Iris pigment epithelial cell (primary cell): ENCODE measurements at places on chromosomes 5 and 9.

- DNase-seq, result no peak
Measured at GRCh38 chr5:23484096-23484495, 23.3 kb upstream of the PRDM9 start.

GRCh38 chr5:66655395-66656324, 59.5 kb downstream of the MAST4 start:
- peak; percentile 16 for DNase-seq

- DNase-seq, result peak; percentile 89
Measured at GRCh38 chr5:69276422-69277174, 41.9 kb downstream of the CDK7 start.

GRCh38 chr9:112283582-112284253, 49.7 kb downstream of the PTBP3 start:
- no peak for DNase-seq

GRCh38 chr5:159469496-159470372, 139.4 kb upstream of the IL12B start:
- peak; percentile 45 for DNase-seq

DNA sequence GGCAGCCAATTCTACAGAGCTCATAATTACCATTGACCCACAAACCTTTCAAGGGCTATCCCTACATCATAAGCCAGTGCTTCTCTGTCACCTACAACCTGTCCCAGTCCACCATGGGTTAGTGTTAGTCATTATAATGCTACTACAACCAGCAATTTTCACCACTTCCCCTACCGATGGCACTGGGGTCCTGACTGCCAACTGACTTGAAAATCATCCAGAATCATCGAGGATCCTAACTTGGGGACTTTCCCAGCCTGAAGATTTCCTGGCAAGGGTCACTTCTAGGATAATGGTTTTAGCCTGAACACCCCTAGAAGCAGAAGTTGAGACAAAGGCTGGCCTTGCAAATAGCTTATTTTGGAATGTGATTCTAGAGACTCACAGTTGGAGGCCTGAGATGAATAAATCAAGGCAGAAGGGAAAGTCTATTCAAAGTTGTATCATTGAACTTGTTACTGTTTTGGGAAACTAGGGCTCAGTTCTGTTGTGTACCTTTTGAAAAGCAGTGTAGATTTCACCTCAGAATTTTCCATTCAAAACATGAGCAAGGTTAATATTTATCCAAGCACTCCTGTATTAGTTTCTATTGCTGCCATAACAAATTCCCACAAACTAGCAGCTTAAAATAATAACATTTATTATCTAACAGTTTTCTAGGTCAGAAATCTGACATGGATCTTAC, 633.0 kb downstream of the LRRC70 start:
- DNase-seq, result no peak

DNA sequence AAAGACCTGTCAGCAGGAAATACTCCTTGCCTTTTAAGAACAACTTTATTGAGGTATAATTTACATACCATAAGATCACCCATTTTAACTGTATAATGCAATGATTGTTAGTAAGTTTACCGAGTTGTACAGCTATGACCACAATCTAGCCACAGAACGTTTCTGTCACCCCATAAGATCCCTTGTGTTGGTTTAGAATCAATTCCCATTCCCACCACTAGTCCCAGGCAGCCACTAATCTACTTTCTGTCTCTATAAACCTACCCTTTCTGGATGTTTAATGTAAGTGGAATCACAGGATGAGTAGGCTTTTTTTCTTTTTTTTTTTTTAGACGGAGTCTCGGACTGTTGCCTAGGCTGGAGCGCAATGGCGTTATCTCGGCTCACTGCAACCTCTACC, 4.4 kb downstream of the GPR107 start:
- DNase-seq, result no peak

GRCh38 chr9:109477258-109478050, 20.7 kb downstream of the PTPN3 start:
- no peak for DNase-seq

GRCh38 chr9:136673975-136674785, 11.5 kb downstream of the EGFL7 start:
- DNase-seq, result no peak

DNA sequence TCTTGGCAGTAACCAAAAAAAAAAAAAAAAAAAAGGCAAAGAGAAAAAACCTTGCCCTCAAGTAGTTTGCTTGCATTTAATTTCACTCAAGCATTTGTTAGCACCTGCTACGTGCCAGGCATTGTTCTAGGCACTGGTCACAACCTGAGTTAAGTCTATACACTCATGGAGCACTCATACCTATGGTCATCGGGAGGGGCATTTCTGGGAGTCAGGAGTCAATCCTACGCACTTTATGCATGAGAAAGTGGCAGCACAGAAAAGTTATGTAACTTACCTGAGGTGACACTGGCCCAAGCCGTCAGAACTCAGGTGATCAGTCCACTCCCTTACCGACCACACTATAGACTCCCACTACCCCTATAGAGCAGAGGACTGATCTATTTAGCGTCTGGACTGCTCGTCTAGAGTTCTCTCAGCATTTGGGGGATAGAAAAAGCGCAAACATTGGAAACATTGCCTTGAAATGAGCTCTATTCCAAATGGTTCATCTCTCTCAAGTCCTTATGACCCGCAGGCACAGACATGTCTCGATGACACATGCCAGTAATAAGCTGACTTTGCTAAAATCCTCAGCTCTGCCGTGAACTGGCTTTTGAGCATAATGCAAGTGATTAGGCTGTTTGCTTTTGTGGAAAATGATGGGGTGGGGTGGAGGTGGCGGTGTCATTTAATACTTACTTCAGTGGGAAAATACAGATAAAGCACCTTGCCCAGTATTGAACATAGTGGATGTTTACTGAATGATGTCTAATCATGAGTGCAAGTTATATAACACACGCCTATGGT, 160.2 kb downstream of the ARHGEF28 start:
- DNase-seq, result no peak

DNA sequence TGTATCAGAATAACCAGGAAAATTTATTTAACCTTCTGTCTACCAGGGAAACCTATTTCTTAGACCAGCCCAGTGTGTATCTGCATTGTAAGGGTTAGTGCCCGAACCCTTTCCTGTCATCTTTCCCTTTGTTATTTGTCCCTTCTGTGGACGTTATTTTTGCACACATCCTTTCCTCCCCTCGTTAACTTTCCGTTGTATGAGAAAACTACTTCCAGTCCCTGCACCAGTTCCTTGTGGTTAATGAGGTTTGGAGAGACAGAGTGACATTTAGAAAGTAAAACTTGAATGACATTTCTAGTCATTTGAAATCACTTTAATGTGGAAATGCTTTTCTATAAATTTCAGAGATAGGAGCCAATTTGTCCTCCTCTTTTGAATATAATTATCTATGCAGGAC, 4.3 kb upstream of the IFNB1 start:
- DNase-seq, result no peak

- DNase-seq, result no peak
Measured at GRCh38 chr5:64628901-64629300, 61.4 kb upstream of the SHISAL2B start.

DNA sequence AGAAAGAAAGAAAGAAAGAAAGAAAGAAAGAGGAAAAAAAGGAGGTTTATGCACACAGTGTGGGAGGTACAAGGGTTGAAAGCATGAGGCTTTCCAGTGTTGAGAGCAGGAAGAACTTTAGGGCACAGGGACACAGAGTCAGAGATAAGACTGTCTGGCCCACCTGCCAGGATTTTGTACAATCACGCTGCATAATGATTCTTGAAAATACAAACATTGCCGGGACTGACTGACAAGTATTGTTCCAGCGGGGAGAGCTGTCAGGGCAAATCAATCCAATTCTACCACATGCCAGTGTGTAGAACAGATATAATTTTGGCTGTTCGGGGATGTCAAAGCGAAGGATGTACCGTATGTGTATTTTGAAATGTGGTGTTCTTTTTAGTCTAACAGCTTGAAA, 254.7 kb downstream of the NTRK2 start:
- no peak for DNase-seq

DNA sequence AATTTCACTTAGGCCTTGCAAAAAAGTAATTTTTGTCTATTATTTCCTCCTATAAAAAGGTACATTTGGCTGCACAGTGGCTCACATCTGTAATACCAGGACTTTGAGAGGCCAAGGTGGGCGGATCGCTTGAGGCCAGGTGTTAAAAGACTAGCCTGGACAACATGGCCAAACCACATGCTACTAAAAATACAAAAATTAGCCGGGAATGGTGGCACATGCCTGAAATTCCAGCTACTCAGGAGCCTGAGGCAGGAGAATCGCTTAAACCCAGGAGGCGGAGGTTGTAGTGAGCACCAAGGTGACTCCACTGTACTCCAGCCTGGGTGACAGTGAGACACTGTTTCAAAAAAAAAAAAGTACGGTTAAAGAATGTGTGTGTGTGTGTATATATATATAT, 15.7 kb downstream of the NUP155 start:
- DNase-seq, result no peak

DNA sequence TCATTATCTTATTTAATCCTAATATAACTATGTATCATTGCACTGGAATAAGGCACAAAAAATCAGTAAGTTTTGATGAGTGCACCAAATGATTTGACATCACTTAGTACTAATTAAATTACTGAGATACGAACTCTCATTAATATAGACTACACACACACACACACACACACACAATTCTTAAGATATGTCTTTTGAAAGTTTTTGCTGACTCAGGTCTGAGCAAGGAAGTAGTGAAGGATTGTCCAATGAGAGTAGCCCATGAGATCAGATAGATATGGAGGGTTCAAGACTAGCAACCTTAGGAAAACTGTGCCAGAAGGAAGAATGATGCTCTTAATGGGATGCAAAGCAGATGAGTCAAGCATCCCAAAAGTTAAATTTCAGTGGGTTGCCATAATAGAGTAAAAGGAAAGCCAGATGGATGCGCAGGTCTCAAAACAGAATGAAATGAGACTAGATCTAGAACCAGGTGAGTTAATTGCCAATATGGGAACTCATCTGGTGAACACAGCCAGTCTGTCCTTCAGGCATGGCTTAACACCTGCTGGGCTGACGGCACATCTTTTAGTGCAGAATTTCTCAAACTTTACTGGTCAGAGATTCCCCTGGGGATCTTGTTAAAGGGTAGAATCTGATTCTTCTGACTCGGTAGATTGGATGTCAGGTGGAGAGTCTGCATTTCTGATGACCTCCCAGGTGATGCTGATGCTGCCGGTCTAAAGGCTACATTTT, 197.0 kb upstream of the NR4A3 start:
- DNase-seq, result no peak

GRCh38 chr5:17019324-17019723, 83.2 kb upstream of the MYO10 start:
- DNase-seq, result peak; percentile 57

DNA sequence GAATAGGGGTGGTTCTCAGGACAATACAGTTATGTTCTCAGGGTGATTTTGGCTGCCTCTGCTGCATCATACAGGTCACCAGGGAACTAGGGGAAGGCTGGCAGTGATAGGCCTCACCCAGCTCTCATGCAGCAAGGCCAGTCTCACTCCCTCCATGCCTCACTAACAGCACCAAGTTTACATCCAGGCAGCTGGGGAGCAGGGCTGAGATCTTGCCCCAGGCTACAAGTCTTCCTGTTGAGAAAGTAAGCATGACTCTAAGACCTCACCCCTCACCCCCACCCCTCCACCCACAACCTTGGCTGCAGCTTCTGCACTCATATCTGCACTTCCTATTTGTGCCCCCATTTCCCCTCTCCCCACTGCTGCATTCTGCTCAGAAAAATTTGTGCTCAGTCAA, 481.2 kb downstream of the ACTL7B start:
- DNase-seq, result no peak

DNA sequence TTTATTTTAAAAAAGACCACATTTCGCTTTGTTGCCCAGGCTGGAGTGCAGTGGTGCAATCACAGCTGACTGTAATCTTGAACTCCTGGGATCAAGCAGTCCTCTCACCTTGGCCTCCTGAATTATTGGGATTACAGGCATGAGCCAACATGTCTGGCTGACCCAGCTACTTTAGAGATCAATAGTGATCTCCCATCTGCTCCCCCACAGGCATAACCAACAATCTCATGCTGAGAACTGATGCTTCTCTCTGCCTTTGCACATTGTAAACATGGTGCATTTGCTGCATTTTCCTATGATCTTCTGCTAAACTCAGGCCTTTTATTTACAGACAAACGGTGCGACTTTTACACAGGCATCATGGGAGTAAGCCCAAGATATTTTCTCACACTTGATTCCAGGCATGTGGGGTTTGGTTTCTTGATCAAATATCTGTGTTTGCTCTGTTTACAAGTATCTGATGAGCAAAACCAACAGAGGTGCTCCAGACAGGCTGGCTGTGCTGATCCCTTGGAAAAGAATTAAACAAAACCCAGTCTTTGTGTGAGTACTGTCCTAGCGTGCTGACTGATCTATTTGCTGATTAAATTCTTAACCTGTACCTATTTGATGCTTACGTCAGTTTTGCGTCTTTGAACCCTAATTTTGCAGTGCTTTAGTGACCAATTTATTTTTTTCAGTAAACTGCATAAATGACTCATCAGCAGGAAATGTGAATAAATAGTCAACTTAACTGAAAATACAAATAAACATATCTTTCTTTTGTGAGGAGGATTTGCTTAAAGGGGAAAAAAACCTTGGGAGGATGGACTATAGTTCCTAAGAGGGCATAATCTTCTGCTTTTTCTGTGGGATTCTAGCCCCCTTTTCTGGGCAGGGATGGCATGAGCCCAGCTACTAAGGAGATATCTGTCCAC, 191.7 kb upstream of the NR3C1 start:
- peak; percentile 72 for DNase-seq

GRCh38 chr9:97889941-97890887, 32.1 kb downstream of the TRMO start:
- peak; percentile 29 for DNase-seq

- DNase-seq, result no peak
Measured at GRCh38 chr5:150349681-150350275, 7.7 kb upstream of the TCOF1 start.

DNA sequence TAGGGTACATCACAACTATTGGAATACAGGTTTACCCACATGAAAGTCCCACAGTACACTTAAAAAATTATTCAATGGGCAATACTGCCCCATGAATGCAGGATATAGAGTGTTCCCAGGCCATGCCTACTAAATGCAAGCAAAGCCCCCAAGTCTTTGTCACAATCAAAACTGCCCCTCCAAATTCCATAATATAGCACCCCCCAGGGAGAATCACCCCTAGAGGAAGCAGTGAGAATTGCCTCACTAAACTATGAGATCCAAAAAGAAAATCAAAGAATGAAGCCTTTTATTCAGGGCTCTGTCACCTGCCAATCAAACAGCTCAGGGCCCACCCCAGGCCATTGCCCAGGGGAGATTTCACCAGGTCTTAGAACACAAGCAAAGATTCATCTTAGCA, 90.8 kb downstream of the ATPSCKMT start:
- no peak for DNase-seq

- no peak for DNase-seq
Measured at GRCh38 chr9:136850866-136851775, 1.0 kb upstream of the MAMDC4 start.

DNA sequence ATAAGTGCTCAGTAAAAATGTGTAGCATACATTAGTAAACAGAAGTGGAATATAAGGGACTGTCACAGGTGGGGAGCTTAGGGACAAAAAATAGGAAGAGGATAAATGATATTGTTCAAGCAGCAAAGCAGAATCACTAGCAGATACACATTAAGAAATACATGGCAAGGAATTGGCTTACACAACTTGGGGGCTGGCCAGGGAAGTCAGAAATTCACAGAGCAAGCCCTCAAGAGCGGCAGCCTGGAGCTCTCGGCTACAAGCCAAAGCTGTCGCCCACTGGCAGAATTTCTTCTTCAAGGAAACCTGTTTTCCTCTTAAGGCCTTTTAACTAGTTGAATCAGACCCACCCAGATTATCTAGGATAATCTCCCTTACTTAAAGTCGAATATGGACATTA, 73.0 kb upstream of the SMIM23 start:
- DNase-seq, result peak; percentile 9
